ENCODE measurements at places on chromosomes 7 and 10.

DNA sequence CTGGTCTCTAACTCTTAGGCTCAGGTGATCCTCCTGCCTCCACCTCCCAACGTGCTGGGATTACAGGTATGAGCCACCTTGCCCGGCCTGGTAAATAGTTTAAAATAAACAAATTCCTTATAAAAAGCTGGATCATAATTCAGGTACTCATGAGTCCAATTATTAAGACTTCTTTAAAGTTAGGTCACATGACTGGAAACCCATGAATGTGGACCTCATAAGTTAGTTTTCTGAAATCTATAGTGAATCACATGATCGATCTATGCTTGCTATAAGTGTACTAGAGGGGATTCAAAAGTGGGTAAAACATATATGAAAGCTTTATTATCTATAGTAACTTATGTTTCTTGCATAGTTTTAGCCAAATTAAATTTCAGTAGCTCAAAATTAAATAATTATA, 14.3 kb downstream of the NT5C3A start:
- no peak for DNase-seq

GRCh38 chr7:51789489-51789888, 472.9 kb upstream of the COBL start:
- DNase-seq = no peak

DNA sequence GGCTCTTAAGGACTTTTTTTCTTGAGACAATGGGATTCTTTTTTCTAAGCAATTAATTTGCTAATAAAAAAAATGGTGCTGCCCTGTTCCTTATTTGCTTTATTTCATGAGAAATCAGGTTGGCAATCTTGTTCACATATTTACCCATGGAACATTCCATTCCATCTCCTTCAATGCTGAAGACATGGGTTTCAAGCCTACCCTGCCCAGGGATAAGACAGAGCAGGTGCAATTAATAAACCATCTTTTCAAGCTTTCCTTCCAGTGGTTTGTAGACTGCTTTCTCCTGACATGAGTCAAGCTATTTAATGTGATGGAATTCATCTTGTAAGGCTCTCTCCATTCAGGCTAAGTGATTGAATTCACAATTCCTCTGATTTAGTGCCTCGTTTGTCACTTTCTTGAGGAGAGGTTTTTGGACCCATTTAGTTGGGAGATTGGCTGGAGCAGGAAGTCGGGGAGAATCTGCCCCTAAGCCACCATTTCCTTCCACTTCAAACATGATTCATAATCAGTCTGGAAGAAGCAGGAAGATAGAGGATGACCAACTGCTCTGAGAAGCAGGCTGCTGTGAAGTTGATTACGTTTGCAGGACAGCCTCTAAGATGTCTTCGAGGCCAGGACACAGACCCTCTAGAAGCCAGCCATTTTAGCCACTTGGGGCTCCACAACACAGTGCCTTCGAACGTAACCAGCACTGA, 552.4 kb upstream of the GALNT17 start:
- DNase-seq = no peak

DNA sequence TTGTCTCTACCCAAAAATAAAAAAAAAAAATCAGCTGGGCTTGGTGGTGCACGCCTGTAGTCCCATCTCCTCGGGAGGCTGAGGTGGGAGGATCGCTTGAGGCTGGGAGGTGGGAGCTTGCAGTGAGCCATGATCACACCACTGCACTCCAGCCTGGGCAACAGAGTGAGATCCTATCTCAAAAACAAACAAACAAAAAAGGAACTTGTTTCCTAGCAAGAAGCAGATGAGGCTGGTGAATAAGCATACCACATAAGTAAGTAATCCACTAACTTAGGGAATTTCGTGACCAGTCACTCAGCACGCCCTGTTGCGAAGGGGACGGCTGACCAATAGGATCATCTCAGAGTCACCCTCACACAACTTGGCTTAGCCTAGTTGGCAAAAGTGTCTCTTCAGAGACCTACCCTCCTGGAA, 64.6 kb downstream of the CUX1 start:
- no peak for DNase-seq

DNA sequence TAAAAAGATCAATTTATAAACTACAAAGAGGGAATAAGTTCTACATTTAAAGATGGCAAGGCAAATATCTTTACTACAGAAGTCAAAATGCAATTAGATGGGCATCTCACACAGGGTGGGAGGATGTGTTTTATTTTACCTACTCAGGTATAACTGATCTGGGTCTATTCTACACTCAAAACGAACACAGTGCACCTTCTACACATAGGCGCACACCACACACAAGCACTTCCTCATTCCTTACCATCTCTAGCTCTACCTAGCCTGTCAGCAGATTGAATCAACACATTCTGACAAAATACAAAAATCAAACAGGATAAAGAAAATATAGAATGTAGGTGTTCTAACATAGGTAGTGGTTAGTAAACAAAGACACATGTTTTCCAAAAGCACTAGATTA, 64.8 kb downstream of the SGCE start:
- no peak for DNase-seq

DNA sequence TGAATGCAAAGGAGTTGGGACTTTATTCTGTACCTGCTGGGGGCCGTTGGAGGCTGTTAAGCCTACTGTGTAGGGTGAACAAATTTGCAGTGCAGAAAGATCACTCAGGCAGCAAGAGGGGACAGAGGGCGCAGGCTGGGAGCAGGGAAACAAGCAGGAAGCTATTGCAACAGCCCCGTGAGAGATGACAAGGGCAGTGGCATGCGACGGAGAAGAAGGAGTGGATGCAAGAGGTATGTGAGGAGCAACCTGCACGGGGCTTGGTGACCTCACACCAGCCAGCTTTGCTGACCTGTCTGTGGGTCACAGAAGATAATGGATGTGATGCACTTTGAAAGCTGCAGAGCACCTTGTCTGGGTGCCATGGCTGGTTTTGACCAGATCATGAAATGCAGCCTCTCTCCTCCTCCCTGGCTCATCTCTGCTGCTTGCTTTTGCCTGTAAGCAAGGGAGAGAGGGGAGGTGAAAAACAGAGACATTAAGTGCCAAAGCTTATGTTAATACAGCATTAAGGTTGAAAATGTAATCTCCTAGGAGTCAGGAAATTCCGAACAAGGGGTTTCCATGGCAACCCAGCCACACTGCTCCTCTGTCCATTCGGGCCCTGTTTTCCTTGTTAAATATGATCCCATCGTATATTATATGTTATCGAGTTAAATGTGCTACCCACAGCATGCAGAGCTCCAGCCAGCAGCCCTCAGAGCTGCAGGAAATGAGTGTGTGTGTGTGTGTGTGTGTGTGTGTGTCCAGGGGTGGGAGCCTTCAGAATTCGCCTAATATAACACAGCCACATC, 314.3 kb upstream of the ZMIZ1 start:
- no peak for DNase-seq
